Keratinocyte (primary cell): ENCODE measurements at places on chromosomes 16 and 17.

- DNase-seq = no peak
Observed at GRCh38 chr17:2724784-2725164, 13.2 kb upstream of the CLUH start.

- no peak for DNase-seq
Observed at GRCh38 chr17:46922487-46922803, 515 bp upstream of the GOSR2 start.

DNA sequence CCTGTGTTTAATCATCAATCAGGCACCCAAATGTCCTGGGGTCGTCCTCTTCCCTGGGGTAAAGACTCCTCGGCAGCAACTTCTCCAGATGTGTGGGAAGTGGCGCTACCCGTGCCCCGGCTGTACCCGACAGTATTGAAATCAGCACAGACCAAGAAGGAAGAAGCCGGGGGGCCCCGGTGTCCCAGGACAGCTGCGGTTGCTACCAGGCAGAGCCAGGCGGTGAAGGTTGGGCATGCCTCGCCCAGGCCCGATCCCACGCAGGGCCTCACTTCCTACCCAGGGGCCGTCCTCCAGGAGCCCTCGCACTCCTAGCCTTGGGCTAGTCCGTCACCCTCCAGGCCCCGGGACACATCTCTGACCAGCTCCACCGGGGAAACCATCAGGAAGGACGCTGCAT, 9.0 kb upstream of the CCDC154 start:
- no peak for DNase-seq

DNA sequence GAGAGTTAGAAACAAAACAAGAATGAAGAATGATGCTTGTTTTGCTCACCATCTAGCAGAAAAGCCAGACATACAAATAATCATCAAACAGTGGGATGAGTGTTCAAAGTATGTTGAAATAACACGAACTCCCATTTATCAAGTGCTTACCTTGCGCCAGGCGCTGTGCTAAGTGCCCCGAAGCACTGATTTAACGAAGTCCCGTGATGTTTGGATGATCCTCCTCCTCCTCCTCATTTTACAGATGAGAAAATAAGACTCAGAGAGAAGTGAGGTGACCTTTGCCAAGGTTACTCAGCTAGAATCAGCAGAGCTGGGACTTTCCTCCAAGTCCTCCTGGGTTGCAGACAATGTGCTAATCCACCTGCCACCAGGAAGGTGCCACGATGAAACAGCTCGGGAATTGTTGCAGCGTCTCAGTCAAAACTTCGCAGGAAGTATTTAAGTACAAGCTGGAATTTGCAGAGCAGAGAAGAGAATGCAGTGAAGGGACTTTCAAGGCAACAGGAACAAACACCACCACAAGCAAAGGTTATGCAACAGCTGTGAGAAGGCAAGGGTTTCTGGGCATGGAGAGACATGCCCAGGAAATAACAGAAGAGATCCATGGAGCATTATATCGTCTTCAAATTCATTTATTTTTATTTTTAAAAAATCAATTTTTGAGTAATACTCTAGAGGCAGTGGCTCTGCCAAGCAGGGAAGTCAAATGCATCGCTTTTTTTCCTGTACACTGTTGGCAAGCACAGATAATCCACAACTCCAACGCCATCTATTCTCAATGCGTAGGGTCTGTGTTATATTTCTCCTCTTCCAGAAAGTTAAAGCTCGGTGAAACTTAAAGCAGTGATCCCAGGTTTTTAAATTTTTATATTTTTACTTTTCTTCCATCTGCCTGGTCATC, 11.1 kb downstream of the PRCD start:
- no peak for DNase-seq

- no peak for DNase-seq
Observed at GRCh38 chr17:28623696-28624095, 9.7 kb upstream of the RSKR start.

- no peak for DNase-seq
Observed at GRCh38 chr16:70294385-70295025, 4.5 kb upstream of the DDX19B start.

GRCh38 chr16:16908077-16908476, 529.1 kb downstream of the NPIPA7 start:
- DNase-seq = no peak

DNA sequence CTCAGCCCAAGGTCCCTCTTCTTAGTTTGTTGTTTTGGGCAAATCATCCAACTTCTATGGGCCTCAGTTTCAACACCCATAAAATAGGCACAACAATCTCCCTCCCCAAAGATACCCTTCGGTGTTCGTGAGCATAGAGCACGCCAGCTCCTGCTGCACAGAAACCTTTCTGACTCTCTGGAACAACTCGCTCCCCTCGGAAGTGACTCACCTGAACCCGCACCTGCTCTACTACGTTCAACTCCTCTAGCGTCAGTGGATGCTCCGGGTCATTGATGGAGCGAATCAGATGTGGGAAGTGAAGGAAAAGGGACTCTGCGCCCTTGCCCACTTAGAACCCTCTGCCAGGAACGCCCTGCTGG, 445 bp downstream of the CIAO2B start:
- DNase-seq = no peak

- DNase-seq = no peak
Observed at GRCh38 chr16:19912455-19913339, 28.0 kb upstream of the GPRC5B start.

GRCh38 chr16:88045820-88046303, 94.6 kb downstream of the BANP start:
- no peak for DNase-seq

DNA sequence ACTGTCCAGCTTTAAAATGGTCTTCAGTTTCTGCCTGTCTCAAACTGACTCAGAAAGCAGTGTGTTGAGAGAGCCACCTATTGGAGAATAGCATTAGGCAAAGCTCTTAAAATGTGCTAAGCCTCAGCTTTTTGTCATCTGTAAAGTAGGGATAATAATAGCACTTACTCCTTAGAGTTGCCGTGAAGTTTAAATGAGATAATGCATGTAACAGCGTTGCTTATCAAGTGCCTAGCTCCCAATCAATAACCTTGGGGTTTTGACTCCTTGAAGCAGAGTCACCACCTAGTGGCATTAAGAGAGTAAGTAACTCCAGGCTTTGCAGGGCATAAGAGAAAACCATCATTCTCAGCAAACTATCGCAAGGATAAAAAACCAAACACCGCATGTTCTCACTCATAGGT, 163.3 kb downstream of the HS3ST2 start:
- DNase-seq = no peak

GRCh38 chr17:37823996-37824395, 79.1 kb upstream of the HNF1B start:
- DNase-seq = no peak

GRCh38 chr16:81739503-81739902, 39.6 kb upstream of the PLCG2 start:
- no peak for DNase-seq

GRCh38 chr16:88527186-88527936, 42.8 kb upstream of the ZC3H18 start:
- DNase-seq = no peak

DNA sequence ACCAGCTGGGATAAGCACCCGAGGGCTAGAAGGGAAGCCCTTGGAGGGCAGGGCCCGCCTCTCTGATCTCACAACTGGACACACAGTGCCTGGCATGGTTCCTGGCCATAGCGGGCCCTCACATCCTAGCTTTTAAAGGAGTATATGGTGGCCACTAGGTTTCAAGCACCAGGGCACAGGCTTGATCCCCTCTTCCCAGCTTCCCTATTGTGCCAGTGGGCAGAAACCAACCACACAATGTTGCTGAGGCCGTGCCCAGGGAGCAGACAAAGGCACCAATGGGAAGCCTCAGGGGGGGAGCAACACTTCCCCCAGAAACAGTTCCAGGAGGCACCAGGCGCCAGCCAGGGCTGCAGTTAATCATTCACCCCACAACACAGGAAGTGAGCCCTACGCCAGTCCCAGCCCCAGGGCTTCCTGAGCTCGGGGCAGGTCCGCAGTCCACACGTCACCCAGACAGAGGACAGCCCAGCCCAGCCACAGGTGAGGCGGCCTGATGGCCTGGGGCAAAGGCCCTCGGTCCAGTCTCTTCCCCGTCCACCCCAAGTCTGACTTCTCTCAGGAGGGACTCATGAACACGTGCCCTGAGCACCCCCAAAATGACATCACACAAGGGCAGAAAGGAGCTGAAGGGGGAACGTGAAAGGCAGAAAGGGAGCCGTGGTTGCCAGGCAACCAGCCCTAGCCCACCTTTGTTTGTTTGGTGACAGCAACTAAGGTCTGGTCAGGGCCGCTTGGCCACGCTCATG, 12.8 kb downstream of the SMIM5 start:
- no peak for DNase-seq

DNA sequence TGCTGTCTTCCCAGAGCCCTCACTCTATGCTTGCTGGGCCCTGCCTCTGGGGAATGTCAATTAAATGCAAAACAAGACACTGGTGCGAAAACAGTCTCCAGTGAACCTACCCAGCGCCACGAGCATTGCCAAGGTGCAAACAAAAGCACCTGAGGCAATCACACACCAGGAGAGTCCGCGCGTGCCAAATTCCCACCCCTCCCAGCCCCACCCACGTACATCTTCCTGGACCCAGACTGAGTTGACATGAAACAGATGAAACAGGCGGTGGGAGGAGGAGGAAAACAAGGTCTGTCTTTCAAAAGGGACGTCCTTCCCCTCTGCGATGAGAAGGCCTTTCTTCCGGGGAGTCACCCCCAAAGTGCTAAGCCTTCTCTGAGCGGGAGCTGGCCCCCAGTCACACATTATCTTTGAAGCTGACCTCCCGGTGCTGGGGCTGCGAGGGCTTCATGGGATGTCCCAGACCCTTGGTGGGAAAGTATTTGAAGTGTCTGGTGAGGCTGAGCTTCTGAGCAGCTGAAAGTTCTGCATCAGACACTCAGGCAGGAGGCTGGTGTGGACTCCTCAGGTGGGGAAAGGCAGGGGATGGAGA, 200.4 kb downstream of the AXIN2 start:
- no peak for DNase-seq

GRCh38 chr17:74637926-74638325, 14.4 kb upstream of the CD300E start:
- no peak for DNase-seq

- DNase-seq = no peak
Observed at GRCh38 chr17:8073627-8074484, 13.7 kb downstream of the ALOX12B start.

DNA sequence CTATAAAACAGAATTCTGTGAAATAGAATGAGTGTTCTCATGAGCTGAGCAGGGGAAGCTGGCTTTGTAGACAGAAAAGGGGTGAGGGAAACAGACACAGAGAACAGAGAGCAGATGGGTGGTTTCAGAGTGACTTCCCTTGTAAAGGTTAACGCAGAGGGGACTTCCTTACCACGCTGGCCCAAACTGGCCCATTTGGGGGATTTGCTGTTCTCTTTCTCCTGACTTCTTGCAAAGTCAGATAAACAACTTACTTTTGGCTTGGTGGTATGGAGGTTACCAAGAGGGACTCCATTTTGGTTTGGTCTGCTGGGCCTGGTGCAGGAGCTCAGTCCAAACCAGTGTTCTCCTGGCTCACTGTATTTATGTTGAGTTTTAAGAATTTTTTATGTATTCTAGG, 48.4 kb downstream of the SEC14L1 start:
- no peak for DNase-seq

GRCh38 chr16:85221771-85222154, 109.5 kb upstream of the CIBAR2 start:
- no peak for DNase-seq

DNA sequence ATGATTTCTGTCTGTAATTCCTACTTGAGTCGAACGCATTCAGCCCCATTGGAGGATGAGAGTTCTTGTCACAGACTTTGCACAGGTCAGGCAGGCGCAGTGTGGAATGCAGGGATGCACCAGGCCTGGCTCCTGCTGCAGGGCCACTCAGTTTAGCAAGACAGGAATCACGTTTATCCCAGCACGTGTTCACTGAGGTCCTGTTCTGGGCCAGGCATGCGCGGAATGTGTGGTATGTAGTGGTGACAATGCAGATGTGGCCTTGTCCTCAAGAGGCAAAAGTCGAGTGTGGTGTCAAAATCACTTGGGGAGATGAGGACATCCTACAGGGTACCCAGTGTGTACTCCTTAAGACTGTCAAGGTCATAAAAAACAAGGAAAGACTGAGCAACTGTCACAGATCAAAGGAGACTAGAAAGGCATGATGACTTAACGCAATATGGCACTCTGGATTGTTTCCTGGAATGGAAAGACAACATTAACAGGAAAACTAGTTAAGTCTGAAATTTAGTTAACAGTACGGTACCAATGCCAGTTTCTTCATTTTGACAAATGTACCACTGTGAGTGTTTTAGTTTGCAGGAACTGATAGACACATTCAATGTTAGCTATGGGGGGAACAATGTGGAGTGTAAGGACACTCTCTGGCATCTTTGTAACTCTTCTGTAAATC, 121.5 kb upstream of the ADAMTS18 start:
- DNase-seq = no peak

GRCh38 chr16:86761111-86762031, 183.0 kb downstream of the FOXL1 start:
- no peak for DNase-seq

GRCh38 chr17:38881600-38882191, 11.8 kb downstream of the LASP1 start:
- DNase-seq = no peak

DNA sequence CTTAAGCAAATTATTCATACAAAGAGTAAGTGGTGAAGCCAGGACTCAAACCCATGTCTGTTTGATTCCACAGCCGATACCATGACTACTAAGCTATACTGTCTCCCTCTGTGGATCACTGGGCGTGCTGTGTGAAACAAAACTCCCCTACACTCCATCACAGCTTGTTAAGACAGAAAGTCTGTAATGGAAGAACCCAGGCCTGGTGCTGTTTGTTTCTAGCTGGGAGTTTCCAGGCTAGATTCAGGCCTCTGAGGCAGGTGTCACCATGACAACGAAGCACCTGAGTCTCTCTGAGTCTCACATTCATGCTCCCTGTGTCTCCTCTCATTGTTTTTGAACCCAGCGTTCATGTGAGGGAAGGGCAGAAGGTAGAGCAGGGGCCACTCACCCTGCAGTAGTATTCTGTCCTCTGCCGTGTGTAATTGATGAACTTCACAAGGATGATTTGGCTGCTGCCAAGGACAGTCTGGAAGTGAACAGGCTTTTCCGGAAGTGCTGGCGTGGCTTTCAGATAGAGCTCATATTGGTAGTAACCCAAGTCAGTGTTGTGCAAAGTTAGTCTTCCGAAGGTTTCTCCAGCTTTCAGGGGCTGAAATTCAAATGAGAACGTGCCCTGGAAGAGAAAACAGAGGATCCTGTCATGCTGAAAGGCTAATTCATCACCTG, 8.6 kb upstream of the VAC14 start:
- DNase-seq = no peak

DNA sequence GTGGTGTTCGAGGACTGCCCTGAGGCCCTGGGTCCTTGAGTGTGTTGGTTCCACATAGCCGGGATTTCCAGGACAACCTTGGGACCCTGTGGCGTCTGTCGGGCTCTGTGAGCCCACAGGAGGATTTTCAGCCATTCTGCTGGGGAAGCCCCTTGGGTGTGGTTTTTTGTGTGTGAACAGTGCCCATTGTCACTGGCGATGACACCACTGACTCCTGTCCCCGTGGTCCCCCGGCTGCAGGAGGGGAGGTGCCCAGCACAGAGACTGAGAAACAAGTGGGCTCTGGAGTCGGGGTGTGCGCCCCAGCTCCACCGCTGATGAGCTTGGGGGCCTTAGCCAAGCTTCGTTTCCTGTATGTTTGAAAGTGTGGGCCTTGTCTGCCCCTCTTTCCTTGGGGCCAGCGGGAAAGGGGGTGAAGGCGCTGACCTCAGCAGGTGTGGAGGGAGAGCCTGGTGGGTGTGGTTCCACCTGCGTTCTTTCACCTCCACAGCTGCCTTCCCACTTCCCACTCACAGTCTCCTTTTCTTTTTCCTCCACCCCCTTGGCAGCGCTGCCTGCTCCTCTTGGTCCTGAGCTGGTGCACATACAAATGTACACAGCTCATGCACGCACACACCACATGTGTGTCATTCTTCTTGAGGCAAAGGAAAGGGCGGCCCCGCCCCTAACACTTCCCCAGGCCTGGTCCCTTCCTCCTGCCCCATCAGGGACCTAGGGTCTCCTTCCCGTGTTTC, 16.1 kb downstream of the MGRN1 start:
- no peak for DNase-seq
